ENCODE measurements at places on chromosomes 11 and 22.

DNA sequence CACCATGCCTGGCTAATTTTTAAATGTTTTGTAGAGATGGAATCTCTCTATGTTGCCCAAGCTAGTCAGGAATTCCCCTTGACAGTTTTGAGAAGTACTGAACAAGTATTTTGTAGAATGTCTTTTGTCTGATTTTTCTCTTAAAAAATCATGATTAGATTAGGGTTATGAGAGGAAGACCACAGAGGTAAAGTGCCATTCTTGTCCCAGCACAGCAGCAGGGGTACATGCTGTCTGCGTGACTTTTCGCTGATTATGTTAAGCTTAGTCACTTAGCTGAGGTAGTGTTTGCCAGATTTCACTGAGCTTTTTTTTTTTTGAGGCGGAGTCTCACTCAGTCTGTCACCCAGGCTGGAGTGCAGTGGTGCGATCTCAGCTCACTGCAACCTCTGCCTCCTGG lies 13.6 kb upstream of the NUP160 start:
- no peak for DNase-seq

- DNase-seq: no peak
These were observed 18.1 kb downstream of the DRD4 start for GRCh38 chr11:655036-655726.

DNA sequence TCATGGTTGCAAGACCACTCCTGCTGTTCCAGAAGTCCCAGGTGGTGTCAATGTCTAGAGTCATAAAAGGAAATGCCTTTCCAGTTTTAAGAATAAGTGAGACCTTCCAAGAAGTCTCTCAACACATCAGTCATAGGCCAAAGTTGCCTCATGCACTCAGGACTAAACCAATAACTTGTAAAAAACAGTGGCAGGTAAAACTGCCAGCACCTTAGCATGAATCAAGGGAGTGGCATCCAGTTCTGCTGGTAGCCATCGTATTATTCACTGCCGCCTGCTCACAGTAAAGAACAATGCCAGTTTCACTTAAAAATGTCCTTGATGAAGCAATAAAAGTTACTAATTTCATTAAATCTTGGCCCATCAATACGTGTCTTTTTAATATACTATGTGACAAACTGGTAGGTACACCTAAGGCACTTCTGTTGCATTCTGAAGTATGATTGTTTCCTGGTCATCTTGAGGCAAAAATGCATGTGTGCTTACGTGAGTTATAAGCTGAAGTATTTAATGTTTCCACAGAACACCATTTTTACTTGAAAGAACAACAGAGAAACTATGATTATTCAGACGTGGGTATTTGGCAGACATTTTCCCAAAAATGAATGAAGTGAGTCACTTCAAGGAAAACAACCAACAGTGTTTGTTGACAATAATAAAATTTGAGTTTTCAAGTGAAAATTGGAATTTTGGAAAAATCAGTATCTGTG lies 125.2 kb upstream of the SNX19 start:
- no peak for DNase-seq

GRCh38 chr11:35211952-35212351 lies 73.0 kb downstream of the CD44 start:
- DNase-seq: no peak

- DNase-seq: no peak
These were observed 4.9 kb downstream of the RRP8 start for GRCh38 chr11:6598555-6598954.

- DNase-seq: no peak
These were observed 19.8 kb downstream of the OR10D3 start for GRCh38 chr11:124202951-124203350.

DNA sequence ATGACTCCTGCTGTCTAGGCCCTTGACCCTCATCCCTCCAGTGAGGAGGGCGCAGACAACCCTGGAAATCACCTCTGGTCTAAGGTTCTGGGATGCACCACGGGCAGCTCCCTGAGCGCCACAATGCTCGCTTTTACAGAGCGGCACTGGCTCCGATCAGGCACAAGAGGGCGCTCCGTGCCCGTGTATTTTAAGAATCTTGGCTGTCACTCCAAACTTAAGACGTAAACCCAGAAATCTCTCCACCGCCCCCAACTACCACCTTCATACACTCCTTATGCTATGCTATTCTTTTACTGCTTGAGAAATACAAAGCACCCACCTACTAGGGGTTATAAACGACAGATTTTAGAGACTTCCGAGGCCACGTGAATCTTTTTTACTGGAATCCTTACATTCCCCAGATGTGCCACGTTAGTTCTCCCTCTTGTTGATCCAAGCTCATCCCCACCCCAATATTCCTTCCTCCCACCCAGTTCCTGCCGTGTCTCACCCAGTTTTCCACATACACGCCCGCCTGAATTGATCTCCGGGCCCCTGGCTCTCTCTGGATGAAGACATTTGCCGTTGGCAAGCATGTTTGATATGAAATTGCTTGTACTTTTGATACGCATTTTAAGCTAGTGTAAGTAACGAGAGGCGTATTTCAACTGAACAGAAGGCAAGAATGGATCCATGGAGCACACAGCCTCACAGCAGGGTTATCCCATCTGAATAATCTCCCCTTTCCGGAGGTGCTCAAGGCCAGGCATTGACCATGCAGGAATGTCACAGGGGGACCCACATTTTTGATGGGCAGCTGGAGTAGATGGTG lies 453.5 kb downstream of the OPCML start:
- DNase-seq: no peak

GRCh38 chr11:43367382-43368178 lies 8.9 kb downstream of the TTC17 start:
- no peak for DNase-seq

GRCh38 chr11:8370812-8371515 lies 107.3 kb upstream of the LMO1 start:
- DNase-seq: no peak

DNA sequence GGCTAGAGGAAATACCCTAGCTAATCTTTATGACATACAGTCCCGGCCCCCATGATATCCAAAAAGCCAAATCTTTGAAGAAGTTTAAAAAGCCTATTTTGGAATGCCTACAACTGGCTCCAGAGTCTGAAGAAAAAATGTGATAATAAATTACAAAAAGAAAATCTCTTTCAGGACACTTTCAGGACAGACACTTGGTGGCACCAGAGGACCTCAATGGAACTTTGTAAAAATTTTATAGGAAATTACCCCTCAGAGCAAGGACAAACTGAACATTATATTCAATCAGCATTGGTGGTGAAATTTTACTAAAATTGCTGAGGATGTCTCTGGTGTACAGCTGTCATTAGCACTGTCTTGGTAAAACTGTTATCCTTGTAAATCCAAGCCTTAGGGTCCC lies 81.0 kb downstream of the CCDC73 start:
- DNase-seq: no peak

DNA sequence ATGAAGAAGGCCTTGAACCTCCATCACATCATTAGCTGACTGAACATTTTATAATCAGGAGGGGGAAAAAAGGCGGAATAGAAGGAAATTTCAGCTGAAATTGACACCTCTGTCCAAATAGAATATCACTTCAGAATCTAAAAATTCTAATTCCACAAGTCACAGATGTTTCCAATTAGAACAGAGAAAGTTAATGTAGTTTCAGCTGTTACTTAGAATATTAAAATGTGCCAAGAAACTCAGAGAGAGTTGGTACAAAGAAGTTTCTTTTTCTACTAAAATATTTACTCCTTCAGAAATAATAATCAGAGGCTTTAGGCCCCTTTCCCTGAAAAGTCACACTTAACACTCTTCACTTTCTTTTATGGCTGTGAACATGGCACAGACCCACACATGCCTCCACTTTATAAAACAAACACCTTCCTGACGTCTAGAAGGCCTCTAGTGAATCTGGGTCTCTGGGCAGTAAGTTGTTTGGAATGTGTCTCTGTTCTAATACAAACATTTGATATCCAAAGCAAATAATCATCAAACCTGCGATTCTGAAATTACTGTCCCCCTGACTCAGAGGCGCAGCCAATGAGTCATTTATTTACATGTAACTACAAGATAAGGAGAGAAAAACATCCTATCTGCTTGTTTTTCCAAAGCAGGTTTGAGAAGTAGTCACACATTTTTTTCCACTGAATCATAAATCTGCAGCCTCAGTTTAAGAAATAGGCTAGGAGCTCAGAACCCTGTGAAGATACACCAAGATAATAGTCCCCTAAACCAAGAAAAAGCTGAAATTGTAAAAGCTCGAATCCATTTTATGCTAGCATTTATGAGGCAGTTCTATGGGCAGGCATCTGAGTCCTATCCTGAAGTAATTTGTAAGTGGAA lies 148.4 kb downstream of the ME3 start:
- DNase-seq: no peak
